ENCODE measurements at places on chromosomes 4 and X.

GRCh38 chrX:111719426-111720210 is 38.6 kb downstream of the ALG13 start:
- DNase-seq = no peak

- DNase-seq = no peak
These were observed 335.4 kb upstream of the FAT1 start for GRCh38 chr4:187059021-187059420.

DNA sequence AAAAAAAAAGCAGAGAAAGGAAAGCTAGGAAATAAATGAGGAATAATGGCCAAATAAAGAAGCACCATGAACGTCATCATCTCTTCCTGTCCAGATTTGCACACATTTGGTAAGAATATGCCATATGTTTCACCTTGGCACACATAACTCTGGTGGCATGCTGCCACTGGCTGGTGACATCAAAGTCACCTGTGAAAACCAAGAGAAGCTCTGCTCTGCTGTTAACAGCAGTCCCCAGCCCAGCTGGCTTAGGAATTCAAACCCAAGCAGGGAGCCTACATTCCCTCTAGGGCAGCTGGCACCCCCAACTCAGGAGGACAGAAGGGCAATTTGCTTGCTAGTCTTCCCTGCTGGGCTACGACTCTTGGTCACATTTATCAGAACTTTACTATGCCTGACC is 77.6 kb downstream of the RASL11B start:
- DNase-seq = no peak

DNA sequence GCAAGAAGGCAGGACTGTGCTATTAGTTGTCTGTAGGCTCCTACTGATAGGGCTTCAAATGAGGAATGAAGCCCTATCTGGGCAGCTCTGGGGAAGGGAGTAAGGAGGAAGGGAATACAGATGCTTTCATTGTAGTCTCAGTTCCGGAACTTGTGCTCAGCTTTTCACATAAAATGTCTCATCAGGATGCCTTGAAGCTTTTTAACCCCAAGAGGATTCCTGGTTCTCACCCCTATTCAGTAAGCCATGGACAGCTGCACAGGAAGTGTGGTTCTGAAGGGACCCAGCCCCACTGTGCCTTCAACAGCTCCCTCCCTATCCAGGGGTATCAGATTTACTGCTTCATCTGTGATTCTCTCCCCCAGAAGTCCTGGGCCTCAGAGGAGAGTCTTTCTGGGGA is 5.0 kb downstream of the ARMCX5 start:
- DNase-seq = no peak

Data from upper lobe of left lung (tissue), 6 donors.